Kidney glomerular epithelial cell (primary cell): ENCODE measurements at places on chromosomes 2 and 18.

GRCh38 chr2:64854773-64855237 lies 134.4 kb upstream of the SLC1A4 start:
- no peak for DNase-seq

GRCh38 chr18:23735021-23735464 lies 45.8 kb downstream of the LAMA3 start:
- DNase-seq: peak; percentile 92

DNA sequence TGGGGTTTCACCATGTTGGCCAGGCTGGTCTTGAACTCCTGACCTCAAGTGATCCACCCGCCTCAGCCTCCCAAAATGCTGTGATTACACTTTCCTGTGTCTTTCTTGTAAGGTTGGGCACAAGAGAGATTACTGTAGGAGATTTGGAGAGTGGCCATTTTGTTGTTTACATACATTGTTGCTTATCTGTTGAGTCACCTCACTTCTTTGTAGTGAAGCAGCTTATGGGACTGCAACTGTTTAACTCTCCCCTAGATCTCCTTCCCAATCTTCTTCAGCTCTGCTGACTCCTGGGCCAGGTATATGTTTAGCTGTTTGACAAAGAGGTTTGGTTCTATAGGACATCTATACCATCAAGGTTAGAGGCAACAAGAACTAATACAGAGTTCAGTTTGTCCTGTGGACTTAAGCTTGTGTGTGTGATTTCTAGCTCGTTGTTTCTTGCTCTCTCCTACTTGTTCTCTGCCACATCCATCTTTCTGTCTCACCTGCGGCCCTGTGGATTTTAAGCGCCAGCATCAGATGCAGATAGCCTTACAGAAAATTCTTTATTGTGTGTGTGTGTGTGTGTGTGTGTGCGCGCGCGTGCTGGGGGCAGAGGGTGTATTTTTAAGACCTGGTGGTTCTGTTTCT lies 95.4 kb downstream of the HAUS1 start:
- no peak for DNase-seq

GRCh38 chr2:241163601-241164118 lies 13.4 kb downstream of the PPP1R7 start:
- no peak for DNase-seq

DNA sequence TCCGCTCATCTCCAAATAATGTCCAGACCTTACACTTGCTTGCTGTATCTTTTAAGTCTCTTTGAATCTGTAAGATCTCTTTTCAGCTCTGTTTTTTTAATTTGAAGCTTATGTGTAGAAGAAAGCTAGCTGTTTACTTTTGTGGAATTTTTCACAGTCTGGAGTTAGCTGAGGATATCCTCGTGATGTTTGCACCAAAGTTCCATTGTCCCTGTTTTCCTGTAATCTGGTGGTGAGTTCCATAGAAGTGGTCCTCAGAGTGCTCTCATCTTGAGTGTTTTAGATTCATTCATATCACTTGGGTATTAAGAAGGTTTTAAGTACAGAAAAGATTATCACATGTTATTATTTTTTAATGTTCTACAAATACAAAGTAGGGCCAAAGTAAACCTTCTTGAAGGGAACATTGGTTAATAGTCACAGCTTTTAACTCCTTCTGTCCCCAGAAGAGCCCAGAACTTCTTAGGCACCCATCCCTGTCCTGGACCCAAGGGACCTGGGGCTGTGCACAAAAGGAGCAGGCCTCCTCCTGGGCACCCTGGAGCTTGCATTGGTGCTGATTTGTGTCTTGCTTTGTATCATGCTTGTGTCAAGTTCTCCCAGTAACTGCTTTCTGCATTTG lies 15.0 kb downstream of the MLPH start:
- no peak for DNase-seq

GRCh38 chr2:43184339-43184895 lies 42.0 kb downstream of the ZFP36L2 start:
- DNase-seq: peak; percentile 78

GRCh38 chr2:70767699-70768589 lies at the start of gene ADD2:
Gene ADD2, minus strand, starts transcription at chr2:70768200. Its CDS starts 61,792 bp downstream, at chr2:70706408.
- DNase-seq: no peak

DNA sequence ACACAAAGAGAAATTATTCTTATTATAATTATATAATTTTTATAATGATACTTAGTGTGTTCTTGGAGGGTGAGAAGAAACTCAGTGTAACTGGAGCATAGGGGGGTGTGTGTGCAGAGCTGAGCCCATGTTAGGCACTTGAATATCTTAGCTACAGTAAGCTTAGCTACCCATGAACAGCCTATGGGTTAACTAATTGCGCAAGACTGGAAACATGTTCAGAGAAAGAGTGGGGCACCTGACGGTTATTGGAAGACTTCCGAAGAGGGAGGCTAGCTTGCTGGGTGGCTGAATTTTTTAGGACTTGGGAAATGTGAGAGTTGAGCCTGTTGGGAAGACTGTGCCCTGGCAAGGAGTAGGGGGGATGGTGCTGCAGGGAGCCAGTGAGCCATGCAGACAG lies 229.2 kb downstream of the SLC4A3 start:
- DNase-seq: no peak

GRCh38 chr2:19312949-19313348 lies 45.5 kb downstream of the OSR1 start:
- DNase-seq: no peak

DNA sequence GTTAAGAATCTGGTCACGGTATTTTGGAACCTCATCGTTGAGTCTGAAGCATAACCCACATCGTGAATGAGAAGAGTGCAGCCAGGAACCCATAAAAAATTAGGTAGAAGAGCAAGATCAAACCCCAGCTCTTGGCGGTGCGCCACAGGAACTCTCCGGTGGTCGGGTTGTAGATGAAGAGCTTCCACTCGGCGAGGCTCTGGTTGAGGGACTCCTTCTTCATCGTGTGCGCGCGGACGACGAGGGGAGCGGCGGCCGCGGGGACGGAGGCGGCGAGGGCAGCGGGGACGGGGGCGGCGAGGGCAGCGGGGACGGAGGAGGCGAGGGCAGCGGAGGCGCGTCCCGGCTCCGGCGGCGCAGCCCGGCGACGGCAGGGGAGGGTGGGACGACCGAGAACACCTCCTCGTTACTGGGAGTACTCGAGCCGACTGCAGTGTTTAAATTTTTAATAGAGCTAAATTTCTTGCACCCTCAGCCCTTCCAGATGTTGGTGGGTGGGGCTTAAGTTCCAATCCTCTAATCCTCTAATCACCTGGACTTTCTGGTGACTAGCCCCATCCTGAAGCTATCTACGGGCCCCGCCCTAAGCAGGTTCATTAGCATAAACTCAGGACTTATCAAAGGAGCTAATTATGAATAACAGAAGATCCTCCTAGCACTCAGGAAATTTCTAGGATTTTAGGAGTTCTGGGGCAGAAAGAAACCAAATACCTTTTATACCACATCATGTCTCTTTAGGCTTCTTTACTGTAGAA lies 20.4 kb upstream of the PAPOLG start:
- DNase-seq: no peak

GRCh38 chr2:67057901-67058703 lies 339.0 kb upstream of the ETAA1 start:
- DNase-seq: no peak

GRCh38 chr2:54741250-54741649 lies 17.8 kb downstream of the EML6 start:
- no peak for DNase-seq

DNA sequence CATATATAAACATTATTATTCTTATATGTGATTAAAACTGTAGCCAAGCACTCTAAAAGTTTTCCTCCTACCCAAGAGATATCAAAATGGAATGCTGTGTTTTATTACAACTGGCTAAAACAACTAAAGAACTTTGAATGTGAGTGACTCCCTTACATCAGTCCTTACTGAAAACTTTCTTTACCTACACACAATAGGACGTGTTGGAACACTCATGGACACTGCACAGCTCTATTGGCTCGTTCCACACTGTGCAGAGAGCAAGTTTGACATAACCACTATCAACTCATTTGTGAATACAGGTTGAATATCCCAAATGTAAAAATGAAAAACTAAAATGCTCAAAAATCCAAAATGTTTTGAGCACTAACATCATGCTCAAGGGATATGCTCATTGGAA lies 650.6 kb downstream of the SLC4A3 start:
- no peak for DNase-seq

DNA sequence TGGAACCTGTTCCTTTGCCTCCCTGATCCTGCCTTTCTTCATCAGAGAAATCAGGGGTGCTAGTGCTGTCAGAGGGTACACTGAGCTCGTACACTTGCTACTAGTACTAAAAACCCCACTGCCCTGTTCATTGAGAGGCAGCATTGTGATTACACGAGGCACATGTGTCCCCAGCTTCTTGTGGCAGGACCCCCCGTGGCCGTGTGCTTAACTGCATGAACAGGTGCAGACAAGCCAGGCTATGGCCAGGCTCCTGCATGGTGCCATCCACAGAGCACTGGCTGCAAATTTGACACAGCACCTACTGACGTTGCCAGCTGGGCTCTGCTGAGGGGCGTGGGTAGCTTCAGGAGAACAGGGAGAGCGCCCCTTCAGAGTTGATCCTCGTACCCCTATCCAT lies 248.4 kb downstream of the GLI2 start:
- no peak for DNase-seq
